Myocyte (in vitro differentiated cells): ENCODE measurements at places on chromosomes 16 and 17.

GRCh38 chr17:77592106-77592865 lies 366.2 kb upstream of the TNRC6C start:
- no peak for DNase-seq

DNA sequence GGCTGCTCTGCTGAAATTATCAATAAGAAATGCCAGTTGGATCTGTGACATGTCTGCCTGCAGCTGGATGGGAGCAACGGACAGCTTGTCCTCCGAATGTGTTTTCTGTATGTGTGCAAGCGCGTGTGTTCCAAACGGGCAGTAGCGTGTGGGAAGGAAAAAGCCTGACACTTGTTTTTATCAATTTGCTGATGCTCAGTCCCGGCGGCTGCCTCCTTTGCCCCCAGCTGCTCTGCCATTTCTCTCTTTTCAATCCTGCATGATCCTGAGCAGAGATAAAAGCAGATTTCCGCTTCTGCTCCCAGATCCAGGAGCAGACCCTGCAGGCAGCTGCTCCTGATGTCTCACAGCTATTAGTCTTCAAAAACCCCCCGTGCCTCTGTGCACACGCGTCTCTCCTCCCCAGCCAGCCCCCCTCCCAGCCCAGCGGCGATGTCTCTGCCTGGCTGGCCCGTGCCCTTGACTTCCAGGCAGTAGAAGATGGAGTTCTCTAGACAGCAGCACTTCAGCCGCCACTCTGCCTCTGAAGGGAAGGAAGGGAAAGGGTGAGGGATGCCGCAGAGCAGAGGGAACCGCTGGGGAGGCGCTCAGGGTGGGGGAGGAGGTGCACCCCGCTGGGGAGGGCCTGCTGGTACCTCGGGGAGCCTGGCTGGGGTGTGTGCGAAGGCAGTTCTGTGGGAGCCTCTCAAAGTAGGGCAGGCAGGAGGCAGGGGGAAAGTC lies 4.1 kb downstream of the PRCD start:
- no peak for DNase-seq

DNA sequence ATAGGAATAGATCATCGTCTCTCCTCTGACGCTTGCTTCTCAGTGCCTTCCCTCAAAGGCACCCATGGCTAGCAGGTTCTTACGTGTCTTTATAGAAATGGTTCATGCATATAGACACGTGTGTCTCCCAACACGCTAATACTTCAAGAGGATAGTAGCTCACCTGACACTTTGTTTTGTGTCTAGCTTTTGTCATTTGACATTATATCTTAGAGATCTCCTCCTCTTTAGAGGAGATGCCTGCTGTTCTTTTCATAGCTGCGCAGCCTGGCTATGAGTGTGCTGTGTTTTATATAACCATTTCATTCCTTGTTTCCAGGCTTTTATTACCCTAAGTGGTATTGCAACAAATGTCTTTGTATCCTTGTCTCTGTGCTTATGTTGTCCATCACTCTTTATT lies 411.7 kb downstream of the CPPED1 start:
- no peak for DNase-seq

- DNase-seq, result peak; percentile 40
Observed at GRCh38 chr16:89721546-89722391, 432 bp downstream of the ZNF276 start.

DNA sequence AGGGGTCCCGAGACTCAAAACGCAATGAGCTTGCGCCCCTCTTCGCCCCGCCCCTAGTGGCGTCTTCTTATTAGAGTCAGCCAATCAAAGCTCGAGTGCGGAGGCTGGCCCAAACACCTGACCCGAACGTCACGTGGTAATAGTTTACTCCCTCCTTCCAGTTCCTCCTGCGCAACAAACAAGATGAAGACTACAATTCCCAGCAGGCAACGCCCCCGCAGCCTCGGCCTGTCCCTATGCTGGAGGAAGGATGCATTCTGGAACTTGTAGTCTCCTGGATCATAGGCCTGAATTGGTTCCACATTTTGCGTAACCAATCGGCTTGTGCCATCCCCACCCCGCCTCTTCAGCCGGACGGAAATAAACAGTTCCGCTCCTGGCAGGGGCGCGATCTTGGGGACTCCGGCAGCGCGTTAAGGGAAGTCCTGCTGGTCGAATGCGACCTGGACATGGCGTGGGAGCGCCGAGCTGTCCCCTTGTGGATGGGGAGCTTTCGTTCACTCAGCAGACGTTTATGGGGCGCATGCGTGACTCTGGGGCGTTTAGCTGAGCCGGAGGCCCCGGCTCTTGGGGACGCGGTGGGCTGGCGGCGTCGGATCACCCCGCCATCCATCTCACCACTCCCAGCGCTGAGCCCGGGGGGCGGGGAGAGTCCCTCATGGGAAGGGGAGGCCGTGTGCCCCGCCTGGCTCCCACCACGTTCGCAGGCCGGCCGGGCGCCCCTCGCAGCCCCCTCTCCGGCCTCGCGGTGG lies at the start of gene WBP2:
Gene WBP2 (minus strand): TSS at position 26 of the 752 bp plus-strand sequence. CDS start 38 bp downstream, outside the sequence.
- DNase-seq, result peak; percentile 100

GRCh38 chr17:77433385-77434135 lies 292.8 kb downstream of the SEC14L1 start:
- no peak for DNase-seq

GRCh38 chr16:58377932-58378331 lies 14.3 kb upstream of the GINS3 start:
- no peak for DNase-seq

GRCh38 chr17:27200476-27200875 lies 93.4 kb upstream of the WSB1 start:
- DNase-seq, result no peak
